ENCODE measurements at places on chromosomes 5 and 9. TPM values are rescaled to one million over a fixed set of nuclear protein-coding genes. Genes with fewer than 3 reads are reported as not detected.

The SPIN1 gene
- total RNA-seq, result 209 TPM

The SLC36A3 gene
- not detected for total RNA-seq

The OR13F1 gene
- not detected for total RNA-seq

The FCN2 gene
- not detected for total RNA-seq

The PLCXD3 gene
- 2.4 TPM for total RNA-seq

The FAM219A gene
- 13.4 TPM for total RNA-seq

The DPYSL3 gene
- total RNA-seq, result 283 TPM

The TNFSF15 gene
- total RNA-seq, result 1.0 TPM

The CTNND2 gene
- total RNA-seq, result 37.3 TPM

The GABBR2 gene
- total RNA-seq, result 37.1 TPM

The IFNA17 gene
- not detected for total RNA-seq

The BAAT gene
- total RNA-seq, result 0.22 TPM
